AG08395 (cell line): ENCODE measurements at places on chromosomes 12 and 14.

GRCh38 chr14:32337759-32338158, 8.7 kb downstream of the AKAP6 start:
- DNase-seq: no peak

- no peak for DNase-seq
Measured at GRCh38 chr14:90775441-90775840, 40.8 kb downstream of the TTC7B start.

GRCh38 chr12:108302403-108303311, 36.5 kb downstream of the CMKLR1 start:
- peak; percentile 67 for DNase-seq

DNA sequence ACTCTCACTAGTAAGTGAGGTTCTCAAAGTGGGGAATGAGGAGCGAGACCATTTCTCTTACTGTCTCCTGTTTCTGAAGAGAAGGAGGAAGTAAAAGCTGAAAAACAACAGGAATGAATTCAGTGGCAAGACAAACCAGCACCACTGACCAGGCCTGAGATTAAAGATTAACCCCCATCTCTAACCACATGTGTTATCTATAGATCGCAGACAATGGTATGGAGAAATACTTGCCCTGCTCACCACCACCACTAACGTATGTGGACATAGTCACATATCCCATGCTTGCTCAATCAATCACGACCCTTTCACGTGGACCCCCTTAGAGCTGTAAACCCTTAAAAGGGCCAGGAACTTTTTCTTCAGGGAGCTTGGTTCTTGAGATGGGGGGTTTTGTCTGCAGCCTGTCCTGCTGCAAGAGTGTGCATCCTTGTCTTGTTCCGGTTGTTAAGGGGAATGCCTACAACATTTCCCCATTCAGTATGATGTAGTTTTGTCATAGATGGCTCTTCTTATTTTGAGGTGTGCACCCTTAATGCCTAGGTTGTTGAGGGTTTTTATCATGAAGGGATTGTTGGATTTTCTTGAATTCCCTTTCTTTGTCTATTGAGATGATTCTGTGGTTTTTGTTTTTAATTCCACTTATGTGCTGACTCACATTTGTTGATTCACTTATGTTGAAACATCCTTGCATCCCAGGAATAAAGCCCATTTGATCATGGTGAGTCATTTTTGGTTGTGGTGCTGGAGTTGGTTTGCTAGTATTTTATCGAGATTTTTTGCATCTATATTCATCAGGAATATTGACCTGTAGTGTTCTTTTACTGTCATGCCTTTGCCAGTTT, 698.8 kb upstream of the LMO3 start:
- DNase-seq: no peak

GRCh38 chr12:11927286-11927935, 143.3 kb upstream of the BCL2L14 start:
- no peak for DNase-seq
